ENCODE measurements at places on chromosomes 12 and 14. TPM values are rescaled to one million over a fixed set of nuclear protein-coding genes. Genes with fewer than 3 reads are reported as not detected.

Gene TXNDC16
- 0.88 TPM for total RNA-seq

Gene RHOJ
- 4.2 TPM for total RNA-seq

Gene PSMC1
- 184 TPM for total RNA-seq

Gene RNF10
- 137 TPM for total RNA-seq

Gene NGB
- not detected for total RNA-seq

Gene KRT74
- total RNA-seq, result not detected

Gene RNASE2
- total RNA-seq, result not detected

Gene TRPV4
- 0.32 TPM for total RNA-seq

Gene KRT80
- 0.83 TPM for total RNA-seq

Gene RPL6
- total RNA-seq, result 1,132 TPM

Gene KRT86
- not detected for total RNA-seq

Gene C3AR1
- 0.51 TPM for total RNA-seq

Gene ISCA2
- total RNA-seq, result 12.5 TPM

Gene CMKLR1
- 0.28 TPM for total RNA-seq

Data from smooth muscle cell of the umbilical artery (primary cell).